HTR-8/SVneo (cell line): ENCODE measurements at places on chromosomes 1 and 21.

- DNase-seq = no peak
These were observed 39.1 kb upstream of the FOXO6 start for GRCh38 chr1:41322101-41322661.

GRCh38 chr1:210129759-210130158 is 102.8 kb upstream of the SERTAD4 start:
- no peak for DNase-seq

DNA sequence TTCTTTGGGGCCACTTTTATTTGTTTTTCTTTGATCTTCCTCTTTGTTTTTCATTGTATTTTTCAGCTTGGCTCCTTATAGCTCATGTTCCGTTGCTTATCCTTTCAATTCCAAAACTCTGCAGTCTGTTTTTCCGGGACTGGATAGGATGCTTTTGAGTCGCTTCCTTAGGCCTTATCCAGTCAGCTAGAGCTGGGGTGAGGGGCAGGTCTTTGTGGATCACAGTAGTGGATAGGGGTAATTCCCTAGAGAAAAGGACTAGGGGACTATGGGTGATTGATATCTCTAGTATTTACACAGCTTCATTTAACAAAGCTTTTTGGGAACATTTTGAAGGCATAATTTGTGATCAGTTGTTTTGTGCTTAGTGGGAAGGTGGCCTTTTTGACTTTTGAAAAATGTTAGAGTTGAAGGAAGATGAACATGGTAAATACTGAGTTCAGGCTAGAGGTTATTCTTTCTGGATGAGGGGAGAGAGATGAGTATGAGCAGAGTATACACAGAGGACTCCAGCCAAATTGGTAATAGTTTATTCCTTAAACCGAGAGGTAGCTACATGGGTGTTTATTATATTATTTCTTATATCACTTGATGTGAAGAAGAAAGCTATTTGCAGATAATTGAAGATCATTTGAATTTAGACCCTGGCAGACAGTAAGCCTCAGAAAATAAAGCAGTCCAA is 22.5 kb downstream of the CEP350 start:
- DNase-seq = no peak

- DNase-seq = no peak
These were observed 166.8 kb upstream of the HMCN1 start for GRCh38 chr1:185567440-185567839.

DNA sequence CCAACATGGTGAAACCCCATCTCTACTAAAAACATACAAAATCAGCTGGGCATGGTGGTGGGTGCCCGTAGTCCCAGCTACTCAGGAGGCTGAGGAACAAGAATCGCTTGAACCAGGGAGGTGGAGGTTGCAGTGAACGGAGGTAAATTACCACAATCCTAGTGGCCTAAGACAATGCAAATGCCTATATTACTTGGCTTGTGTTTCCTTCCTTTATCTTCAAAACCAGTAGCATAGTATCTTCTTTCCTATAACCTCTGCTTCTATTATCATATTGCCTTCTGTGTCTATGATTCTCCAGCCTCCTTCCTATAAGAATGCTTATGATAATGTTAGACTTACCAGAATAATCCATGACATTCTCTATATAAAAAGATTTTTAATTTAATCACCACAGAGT is 156.2 kb upstream of the RGS18 start:
- no peak for DNase-seq
